Effector memory CD8-positive, alpha-beta T cell (primary cell): ENCODE measurements at places on chromosomes 3 and 15.

DNA sequence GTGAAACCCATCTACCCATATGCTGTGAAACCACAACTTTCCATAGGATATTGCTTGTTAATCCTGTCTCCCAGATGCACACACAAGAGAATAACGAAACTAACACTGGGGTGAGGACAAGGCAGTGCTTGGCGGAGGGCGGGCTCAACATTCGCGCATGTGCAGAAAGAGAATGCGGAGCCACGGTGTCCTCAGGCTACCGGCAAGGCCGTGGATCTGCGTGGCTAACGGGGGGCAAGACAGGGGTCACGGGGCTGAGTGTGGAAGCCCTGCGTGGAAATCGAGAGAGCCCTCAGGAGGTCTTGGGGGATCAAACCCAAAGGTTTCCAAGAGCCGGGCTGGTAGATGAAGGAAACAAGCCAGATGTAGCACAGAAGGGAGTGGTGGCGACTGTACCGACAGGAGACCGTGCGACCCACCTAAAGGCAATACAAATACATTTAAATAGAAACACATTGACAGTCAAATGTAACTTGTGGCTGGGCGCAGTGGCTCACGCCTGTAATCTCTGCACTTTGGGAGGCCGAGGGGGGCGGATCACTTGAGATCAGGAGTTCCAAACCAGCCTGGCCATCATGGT lies 48.5 kb upstream of the TRA2B start:
- H3K4me1 ChIP-seq, result peaks cover 4% of the 10 kb centered on the region
- peaks cover 12% of the 10 kb centered on the region for H3K27me3 ChIP-seq
- peaks cover 3% of the 10 kb centered on the region for H3K36me3 ChIP-seq
- no peak overlapping the region for H3K27ac ChIP-seq
- no peak for DNase-seq
- no peak overlapping the region for H3K4me3 ChIP-seq

GRCh38 chr15:41971895-41972252 lies 483 bp downstream of the EHD4 start:
- peak overlapping the region; percentile 96 for H3K4me3 ChIP-seq
- peak overlapping the region; percentile 95 for H3K27ac ChIP-seq
- H3K27me3 ChIP-seq, result peaks cover 27% of the 10 kb centered on the region
- DNase-seq, result peak; percentile 8
- H3K4me1 ChIP-seq, result peaks cover 34% of the 10 kb centered on the region
- peaks cover 41% of the 10 kb centered on the region for H3K36me3 ChIP-seq

- no peaks in the 10 kb centered on the region for H3K27me3 ChIP-seq
- no peak overlapping the region for H3K4me3 ChIP-seq
- no peak for DNase-seq
- peaks cover 2% of the 10 kb centered on the region for H3K4me1 ChIP-seq
- peaks cover 80% of the 10 kb centered on the region for H3K36me3 ChIP-seq
These were observed 37.1 kb upstream of the CLK3 start for GRCh38 chr15:74578496-74578994.

DNA sequence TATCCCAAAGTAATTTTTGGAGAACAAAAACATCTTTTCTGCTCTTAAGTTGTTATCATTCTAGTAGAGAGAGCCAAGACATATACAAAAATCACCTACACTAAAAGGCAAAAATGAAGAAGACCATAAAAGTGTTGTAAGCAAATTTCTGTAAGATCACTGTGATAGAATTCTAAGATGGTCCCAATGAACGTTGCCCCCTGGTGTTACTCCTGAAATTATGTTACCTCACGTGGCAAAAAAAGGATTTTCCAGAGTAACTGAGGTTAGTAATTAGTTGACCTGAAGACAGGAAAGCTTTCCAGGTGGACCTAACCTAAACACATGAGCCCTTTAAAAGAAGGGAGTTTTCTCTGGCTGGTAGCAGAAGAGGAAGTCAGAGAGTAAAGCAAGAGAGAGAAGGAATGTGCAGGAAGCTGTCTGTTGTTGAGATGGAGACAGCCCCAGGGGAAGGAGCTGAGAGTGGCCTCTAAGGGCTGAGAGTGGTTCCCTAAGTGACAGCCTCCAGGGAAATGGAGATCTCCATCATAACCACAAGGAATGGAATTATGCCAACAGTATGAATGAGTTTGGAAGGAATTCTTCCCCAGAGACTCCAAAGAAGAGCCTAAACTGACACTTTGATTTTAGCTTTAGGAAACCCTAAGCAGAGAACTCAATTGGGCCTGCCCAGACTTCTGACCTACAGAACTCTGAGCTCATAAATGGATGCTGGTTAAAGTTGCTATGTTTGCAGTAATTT lies 205.9 kb downstream of the CD47 start:
- peaks cover 6% of the 10 kb centered on the region for H3K27me3 ChIP-seq
- DNase-seq, result no peak
- H3K4me1 ChIP-seq, result no peaks in the 10 kb centered on the region
- no peaks in the 10 kb centered on the region for H3K36me3 ChIP-seq
- H3K27ac ChIP-seq, result no peak overlapping the region

DNA sequence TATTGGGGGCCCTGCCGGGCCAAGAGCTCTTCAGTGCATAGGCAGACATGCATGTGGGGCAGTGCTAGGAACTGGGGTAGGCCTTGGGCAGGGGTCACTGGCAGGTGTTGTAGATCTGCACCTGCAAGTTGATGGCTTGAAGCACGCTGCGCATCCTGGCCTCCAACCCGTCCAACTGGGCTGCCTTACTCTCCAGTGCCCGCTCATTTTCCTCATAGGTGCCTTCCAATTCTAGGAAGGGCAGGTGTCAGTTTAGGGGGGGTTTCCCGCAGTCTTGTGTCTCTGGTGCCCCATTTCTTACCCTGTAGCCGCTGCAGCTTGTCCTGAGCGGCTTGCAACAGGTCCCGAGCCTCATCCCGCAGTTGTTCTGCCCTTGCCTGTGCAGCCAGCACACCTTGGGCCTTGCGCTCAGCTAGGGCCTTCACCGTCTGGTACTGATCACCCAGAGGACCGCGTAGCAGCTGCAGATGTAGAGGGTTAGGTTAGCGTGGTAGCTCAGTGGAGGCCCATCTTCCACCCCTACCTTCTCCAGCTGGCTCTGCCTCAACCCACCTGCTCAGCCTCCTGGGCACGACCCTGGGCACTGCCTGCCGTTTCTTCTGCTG lies 611 bp upstream of the USP19 start:
- no peaks in the 10 kb centered on the region for H3K27me3 ChIP-seq
- H3K4me1 ChIP-seq, result peaks cover 11% of the 10 kb centered on the region
- peak overlapping the region; percentile 89 for H3K27ac ChIP-seq
- DNase-seq, result no peak
- H3K36me3 ChIP-seq, result peaks cover 19% of the 10 kb centered on the region
- peak overlapping the region; percentile 80 for H3K4me3 ChIP-seq

DNA sequence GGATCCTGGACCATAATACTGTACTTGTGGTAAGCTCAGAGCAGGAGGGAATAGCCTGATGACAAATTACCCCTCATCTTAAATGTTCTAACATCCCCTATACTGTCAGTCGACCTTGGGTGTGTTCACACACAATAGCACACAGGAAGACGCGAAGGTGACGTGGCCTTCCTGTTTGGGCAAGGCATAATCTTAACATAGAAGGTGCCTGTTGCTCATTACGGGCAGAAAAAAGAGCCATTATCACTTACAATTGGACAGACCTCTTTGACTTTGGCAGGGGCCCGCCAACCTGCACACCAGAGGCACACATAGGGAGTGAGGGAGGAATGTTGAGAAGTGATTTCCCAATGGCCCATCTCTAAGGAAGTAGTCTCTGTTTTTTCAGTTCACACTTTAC lies 144.2 kb downstream of the ANO10 start:
- H3K27me3 ChIP-seq, result no peaks in the 10 kb centered on the region
- peak overlapping the region; percentile 98 for H3K27ac ChIP-seq
- H3K36me3 ChIP-seq, result peaks cover 13% of the 10 kb centered on the region
- peak; percentile 58 for DNase-seq
- H3K4me1 ChIP-seq, result peaks cover 62% of the 10 kb centered on the region
- peak overlapping the region; percentile 64 for H3K4me3 ChIP-seq

DNA sequence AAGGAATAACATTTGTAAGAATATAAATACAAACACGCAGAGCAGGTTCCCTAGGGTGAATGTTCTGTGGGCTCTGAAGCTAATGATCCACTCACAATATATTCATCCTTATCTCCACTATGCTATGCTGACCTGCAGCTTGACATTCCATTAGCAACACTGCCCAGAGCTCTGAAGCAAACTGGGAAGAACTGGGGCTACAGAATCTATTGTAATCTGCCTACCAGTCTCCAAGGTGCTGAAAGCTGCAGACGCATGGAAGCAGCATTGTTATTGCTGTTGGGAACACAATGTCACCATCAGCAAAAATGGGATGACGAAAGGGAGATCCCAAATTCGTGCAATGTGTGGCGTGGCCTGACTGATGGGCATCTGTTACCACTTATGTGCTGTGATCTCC lies 316.7 kb upstream of the RORA start:
- no peaks in the 10 kb centered on the region for H3K4me1 ChIP-seq
- peaks cover 21% of the 10 kb centered on the region for H3K27me3 ChIP-seq
- no peak for DNase-seq
- H3K27ac ChIP-seq, result no peak overlapping the region

GRCh38 chr15:63484433-63485186 lies 19.8 kb upstream of the USP3 start:
- peaks cover 21% of the 10 kb centered on the region for H3K4me1 ChIP-seq
- H3K36me3 ChIP-seq, result peaks cover 9% of the 10 kb centered on the region
- no peak for DNase-seq
- H3K4me3 ChIP-seq, result peak overlapping the region; percentile 40
- peak overlapping the region; percentile 65 for H3K27ac ChIP-seq

- H3K4me1 ChIP-seq, result peaks cover 2% of the 10 kb centered on the region
- peaks cover 33% of the 10 kb centered on the region for H3K36me3 ChIP-seq
- H3K27ac ChIP-seq, result peak overlapping the region; percentile 49
- DNase-seq, result no peak
These were observed 98.9 kb downstream of the LRIG1 start for GRCh38 chr3:66401675-66402491.

DNA sequence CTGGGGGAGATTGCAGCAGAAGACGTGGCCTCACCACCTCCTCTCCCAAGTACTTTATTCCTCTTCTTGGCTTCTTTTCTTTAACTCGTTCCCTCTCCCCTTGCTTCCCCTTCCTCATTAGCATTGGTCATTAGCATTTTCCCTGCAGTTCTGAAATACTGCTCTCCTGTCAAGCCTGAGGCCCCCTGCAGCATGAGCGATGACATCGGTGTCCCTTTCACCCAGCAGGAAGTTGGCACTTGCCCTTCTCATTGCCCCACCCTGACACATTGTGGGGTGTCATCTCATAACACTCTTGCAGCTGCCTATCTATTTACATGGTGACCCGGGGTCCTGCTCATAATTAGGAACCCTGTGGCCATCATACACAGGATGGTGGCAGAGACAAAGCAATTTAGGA lies 167.1 kb downstream of the ARRDC4 start:
- H3K27me3 ChIP-seq, result no peaks in the 10 kb centered on the region
- H3K36me3 ChIP-seq, result no peaks in the 10 kb centered on the region
- no peak overlapping the region for H3K4me3 ChIP-seq
- no peak overlapping the region for H3K27ac ChIP-seq
- no peak for DNase-seq

- H3K36me3 ChIP-seq, result no peaks in the 10 kb centered on the region
- H3K4me3 ChIP-seq, result no peak overlapping the region
- no peak for DNase-seq
- no peak overlapping the region for H3K27ac ChIP-seq
These were observed 193.1 kb downstream of the OTOL1 start for GRCh38 chr3:161689584-161690298.

- no peaks in the 10 kb centered on the region for H3K36me3 ChIP-seq
- DNase-seq, result no peak
- peaks cover 6% of the 10 kb centered on the region for H3K4me1 ChIP-seq
- no peak overlapping the region for H3K27ac ChIP-seq
These were observed 29.5 kb downstream of the POPDC2 start for GRCh38 chr3:119630880-119631329.

DNA sequence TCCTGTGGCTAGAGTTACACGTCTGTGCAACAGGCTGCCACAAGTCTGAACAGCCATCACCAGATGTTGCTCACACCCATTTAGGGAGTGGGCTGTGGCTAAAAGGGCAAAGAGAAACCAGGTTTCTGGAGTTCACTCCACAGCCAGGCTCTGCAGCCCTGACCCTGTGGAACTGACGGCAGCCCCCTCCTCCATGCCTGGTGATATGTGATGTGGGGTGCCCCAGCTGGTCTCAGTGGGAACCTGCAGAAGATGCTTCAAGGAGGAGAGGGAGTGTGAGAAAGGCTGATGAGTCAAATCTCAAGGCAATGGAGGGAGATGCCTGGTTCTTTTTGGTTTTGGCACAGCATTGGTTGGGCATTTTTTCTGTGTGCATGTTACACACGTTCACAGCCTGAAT lies 130.6 kb downstream of the TPRA1 start:
- H3K36me3 ChIP-seq, result no peaks in the 10 kb centered on the region
- peaks cover 9% of the 10 kb centered on the region for H3K4me1 ChIP-seq
- no peak overlapping the region for H3K27ac ChIP-seq
- peaks cover 92% of the 10 kb centered on the region for H3K27me3 ChIP-seq
- no peak for DNase-seq

DNA sequence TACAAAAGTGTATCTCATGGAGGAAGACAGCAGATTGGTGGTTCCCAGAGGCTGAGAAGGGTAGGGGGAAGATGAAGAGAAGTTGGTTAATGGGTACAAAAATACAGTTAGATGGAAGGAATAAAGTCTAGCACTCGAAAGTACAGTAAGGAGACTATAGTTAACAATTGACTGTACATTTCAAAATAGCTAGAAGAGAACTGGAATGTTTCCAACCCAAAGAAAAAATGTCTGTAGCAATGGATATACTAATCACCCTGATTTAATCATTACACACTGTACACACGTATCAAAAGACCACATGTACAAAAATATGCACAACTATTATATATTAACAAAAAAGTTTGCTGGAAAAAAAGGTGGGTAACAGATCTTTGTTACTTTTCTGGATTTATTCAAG lies 57.3 kb downstream of the THRB start:
- H3K27me3 ChIP-seq, result no peaks in the 10 kb centered on the region
- no peaks in the 10 kb centered on the region for H3K36me3 ChIP-seq
- no peaks in the 10 kb centered on the region for H3K4me1 ChIP-seq

- H3K4me3 ChIP-seq, result no peak overlapping the region
- no peak overlapping the region for H3K27ac ChIP-seq
- peaks cover 30% of the 10 kb centered on the region for H3K27me3 ChIP-seq
- H3K36me3 ChIP-seq, result no peaks in the 10 kb centered on the region
- DNase-seq, result peak; percentile 66
These were observed 5.2 kb upstream of the WNT7A start for GRCh38 chr3:13884851-13885703.

- DNase-seq, result no peak
- no peaks in the 10 kb centered on the region for H3K4me1 ChIP-seq
- no peak overlapping the region for H3K4me3 ChIP-seq
- H3K27me3 ChIP-seq, result no peaks in the 10 kb centered on the region
- H3K27ac ChIP-seq, result no peak overlapping the region
- peaks cover 12% of the 10 kb centered on the region for H3K36me3 ChIP-seq
These were observed 33.5 kb downstream of the PDIA5 start for GRCh38 chr3:123100193-123100776.

- peaks cover 19% of the 10 kb centered on the region for H3K36me3 ChIP-seq
- peaks cover 14% of the 10 kb centered on the region for H3K4me1 ChIP-seq
- H3K4me3 ChIP-seq, result no peak overlapping the region
These were observed 4.4 kb downstream of the IL5RA start for GRCh38 chr3:3105815-3106214.
